Cardiac septum (tissue), 1 donor: ENCODE measurements at places on chromosomes 6 and 20.
A peak's percentile ranks its signal among the peaks of the same experiment; 100 is the strongest.

GRCh38 chr20:41375846-41376245, 9.2 kb upstream of the EMILIN3 start:
- no peak for DNase-seq

- DNase-seq, result no peak
Observed at GRCh38 chr6:109606359-109606758, 84.6 kb downstream of the AK9 start.

GRCh38 chr6:148776321-148777308, 29.8 kb downstream of the UST start:
- no peak for DNase-seq

- peak; percentile 88 for DNase-seq
Observed at GRCh38 chr6:164069350-164069990, 655.0 kb downstream of the QKI start.

DNA sequence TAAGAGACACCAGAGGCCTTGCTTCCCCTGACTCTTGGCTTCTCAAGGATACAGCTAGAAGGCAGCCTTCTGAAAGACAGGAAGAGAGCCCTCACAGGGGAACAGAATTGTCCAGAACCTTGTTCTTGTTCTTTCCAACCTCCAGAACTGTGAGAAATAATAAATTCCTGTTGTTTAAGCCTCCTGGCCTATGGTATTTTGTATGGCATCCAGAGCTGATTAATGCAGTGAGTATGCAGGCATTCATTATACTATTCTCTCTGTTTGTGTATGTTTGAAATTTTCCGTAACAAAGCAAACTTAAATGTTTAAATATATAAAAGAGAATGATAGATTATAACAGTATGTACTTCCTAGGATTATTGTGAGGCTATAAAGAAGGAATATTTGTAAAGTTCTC, 903.4 kb upstream of the FLRT3 start:
- DNase-seq, result no peak

GRCh38 chr20:63532449-63532971, 4.7 kb downstream of the PTK6 start:
- DNase-seq, result no peak

GRCh38 chr6:157235600-157236039, 87.7 kb downstream of the TMEM242 start:
- peak; percentile 83 for DNase-seq

DNA sequence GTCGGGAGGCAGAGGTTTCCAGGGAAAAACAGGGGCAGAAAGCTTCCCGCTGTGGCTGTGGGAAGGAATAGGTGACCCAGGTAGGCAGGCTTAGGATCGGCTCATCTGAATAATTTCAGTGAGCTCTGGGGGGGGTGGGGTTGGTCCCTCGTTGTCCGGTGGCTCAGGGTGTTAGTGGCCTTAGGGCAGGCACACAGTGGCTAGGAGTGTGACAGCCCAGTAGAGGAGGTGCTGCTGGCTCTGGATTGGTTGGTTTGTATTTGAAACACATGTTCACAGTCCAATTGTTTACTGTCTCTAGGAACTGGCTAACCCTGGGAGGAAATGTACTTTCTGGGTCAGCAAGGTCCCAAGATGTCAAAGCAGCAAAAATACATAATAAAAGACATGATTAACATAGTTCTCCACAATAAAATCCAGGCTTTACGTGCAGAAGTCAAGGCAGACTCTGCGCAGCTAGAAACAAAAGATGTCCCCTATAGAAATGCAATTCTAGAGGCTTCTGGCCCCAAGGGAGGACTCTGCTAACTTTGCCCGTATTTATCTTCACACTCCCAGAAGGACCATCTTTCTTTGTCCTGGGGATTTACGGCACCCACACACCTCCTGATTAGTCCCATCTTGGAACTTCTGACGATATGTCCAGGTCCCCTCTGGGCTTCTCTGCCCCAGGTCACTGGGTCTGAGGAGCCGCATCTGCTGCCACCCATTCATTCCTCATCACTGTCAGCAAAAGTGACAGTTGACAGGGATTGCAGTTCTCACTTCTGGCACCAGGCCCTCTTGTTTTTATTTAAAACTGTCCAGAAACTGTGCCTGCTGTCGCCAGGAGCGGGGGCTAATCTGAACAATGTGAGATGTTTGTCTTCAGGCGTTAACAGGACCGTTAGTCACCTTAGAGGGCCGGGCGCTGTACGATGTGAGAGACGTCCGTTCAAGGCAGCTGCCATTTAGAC, 18.7 kb downstream of the MOCS3 start:
- no peak for DNase-seq

DNA sequence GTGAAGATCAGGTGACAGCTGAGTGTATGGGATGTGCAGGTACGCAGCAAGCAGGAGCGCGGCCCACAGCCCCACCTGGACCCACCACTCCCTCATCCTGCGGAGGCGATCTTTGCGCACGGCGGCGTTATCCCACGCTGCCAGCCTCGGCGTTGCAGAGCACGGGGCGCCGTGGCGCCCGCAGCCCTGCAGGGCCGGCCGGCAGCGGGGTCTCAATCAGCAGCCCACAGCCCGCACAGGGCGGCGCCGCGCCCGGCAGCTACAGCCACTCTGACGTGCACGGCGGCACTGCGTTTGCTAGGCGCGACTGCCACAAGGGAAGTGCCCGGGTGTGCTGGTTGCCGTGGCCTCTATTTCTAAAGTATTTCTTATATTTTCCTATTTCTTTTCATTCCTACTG, 46.9 kb downstream of the LAMA2 start:
- no peak for DNase-seq

GRCh38 chr6:129978148-129978916, 40.0 kb upstream of the L3MBTL3 start:
- no peak for DNase-seq

DNA sequence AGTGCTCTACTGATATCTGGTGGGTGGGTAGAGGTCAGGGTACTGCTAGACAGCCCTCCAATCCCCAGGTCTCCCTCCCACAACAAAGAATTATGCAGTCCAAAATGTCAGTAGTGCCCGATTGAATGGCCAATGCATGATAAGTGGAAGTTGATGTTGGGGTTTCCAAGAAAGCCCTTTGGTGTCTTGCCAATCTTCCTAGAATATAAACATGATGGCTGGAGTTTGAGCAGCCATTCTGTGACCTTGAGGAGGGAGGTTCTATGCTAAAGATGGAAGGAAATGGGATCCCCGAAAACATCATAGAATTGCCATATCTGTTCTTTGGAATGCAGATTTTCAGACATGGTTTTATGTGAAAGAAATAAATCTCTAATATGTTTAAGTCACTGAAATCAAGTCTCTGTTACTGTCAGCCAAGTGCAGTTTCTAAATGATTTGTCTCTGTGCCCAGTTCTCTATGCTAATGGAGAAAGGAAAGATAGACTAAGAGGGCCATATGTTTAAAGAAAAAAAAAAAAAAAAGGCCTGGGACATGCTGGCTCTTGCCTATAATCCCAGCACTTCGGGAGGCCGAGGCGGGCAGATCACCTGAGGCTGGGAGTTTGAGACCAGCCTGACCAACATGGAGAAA, 32.8 kb upstream of the PTPN1 start:
- no peak for DNase-seq

DNA sequence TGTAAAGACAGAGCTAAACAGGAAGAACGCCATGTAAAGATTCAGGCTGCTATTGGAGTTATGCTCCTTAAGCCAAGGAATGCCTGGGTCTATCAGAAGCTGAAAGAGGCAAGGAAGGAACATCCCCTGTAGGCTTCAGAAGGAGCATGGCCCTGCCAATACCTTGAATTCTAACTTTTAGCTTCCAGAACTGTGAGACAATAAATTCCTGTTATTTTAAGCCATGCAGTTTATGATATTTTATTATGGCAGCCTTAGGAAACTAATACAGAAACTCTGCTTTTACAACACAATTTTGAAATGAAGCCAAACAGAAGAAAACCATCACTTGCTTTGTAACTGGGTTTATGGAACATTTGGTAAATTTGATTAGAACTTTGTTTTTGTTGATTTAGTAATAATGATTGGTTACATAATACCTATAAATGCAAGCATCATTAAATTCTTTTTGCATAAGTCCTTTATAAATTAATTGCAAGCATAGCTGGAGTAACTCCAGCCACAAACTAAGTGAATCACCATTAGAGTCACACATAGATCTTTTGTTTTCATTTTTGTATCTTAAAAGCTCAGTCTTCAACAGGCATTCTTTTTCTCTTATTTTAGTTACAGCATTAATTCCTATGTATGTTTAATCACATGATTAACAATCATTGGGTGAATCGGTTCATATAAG, 33.5 kb upstream of the TSPYL1 start:
- DNase-seq, result no peak

GRCh38 chr6:22421198-22421597, 124.4 kb upstream of the PRL start:
- DNase-seq, result no peak
